Mucosa of descending colon (tissue), 3 donors: ENCODE measurements at places on chromosomes 2 and 18. TPM values are rescaled to one million over a fixed set of nuclear protein-coding genes. Genes with fewer than 3 reads are reported as not detected.

Gene DCDC2C
- total RNA-seq, result not detected

Gene MAP2
- total RNA-seq, result 8.4 TPM

Gene ZNF396
- total RNA-seq, result 2.8 TPM

Gene IL1A
- total RNA-seq, result not detected

Gene PLGLB1
- 5.6 TPM for total RNA-seq

Gene RIT2
- total RNA-seq, result not detected

Gene KCNG2
- 0.19 TPM for total RNA-seq

Gene LOXL3
- 6.9 TPM for total RNA-seq

Gene ZSWIM2
- not detected for total RNA-seq

Gene KIAA2012
- total RNA-seq, result not detected

Gene ABCG8
- 0.49 TPM for total RNA-seq

Gene CHRNG
- total RNA-seq, result not detected

Gene NMUR1
- 1.2 TPM for total RNA-seq

Gene TGFA
- total RNA-seq, result 24.7 TPM
